T-cell (primary cell): ENCODE measurements at places on chromosomes 3 and 15. TPM values are rescaled to one million over a fixed set of nuclear protein-coding genes. Genes with fewer than 3 reads are reported as not detected.

Gene GATM
- total RNA-seq, result 5.5 TPM

Gene MITF
- 0.18 TPM for total RNA-seq

GRCh38 chr3:53545310-53545995, 51.0 kb downstream of the CACNA1D start:
- H3K4me3 ChIP-seq, result no peak overlapping the region
- H3K4me1 ChIP-seq, result no peaks in the 10 kb centered on the region
- no peaks in the 10 kb centered on the region for H3K36me3 ChIP-seq
- H3K27ac ChIP-seq, result no peak overlapping the region

GRCh38 chr3:69339760-69340159, 46.1 kb downstream of the FRMD4B start:
- no peak for DNase-seq
- H3K36me3 ChIP-seq, result no peaks in the 10 kb centered on the region
- H3K4me3 ChIP-seq, result no peak overlapping the region
- no peak overlapping the region for H3K27ac ChIP-seq

DNA sequence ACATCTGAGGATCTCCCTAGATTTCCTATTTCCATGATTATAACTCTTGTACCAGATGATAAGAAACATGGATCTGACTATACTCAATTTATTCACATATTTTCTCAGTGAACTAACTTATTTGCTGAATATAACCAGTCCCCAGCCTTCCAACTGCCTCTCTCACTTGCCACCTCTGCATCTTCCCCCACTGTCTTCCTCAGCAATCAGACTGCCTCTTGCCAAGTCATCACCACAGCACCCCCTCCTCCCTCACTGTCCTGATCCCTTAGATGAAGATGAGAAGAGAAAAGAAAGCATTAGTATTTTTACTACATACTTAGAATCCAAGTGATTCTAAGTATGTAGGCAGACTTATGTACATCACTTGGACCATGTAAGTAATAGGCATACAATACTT, 71.9 kb downstream of the GTPBP8 start:
- H3K4me3 ChIP-seq, result no peak overlapping the region
- no peak for DNase-seq
- H3K27ac ChIP-seq, result no peak overlapping the region
- H3K4me1 ChIP-seq, result no peaks in the 10 kb centered on the region
- peaks cover 8% of the 10 kb centered on the region for H3K36me3 ChIP-seq
- H3K27me3 ChIP-seq, result no peaks in the 10 kb centered on the region

DNA sequence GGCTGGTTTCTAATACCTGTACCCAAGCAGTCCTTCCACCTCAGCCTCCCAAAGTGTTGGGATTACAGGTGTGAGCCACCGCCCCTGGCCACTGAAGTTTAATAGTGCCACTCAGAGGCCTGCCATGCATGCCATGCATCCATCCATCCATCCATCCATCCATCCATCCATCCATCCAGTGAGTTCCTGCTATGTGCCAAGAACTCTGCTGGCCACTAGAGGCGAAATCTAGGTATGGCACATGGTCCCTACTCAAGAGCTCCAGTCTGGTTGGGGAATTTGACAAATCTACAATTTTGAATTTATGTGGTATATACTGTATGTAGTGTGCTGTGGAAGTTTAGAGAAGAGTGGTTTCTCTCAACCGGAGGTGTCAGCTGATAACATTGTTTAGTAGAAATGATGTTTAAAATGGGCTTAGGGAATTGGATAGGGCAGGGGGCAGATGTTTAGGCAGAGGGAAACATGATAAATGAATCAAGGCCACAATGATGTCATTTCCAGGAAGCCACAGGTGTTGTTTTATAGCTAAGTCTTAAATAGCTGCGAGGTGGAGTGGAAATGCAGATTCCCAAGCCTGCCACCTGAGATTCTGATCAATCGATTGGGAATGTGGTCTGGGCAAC, 384.4 kb upstream of the C2CD4B start:
- H3K27me3 ChIP-seq, result no peaks in the 10 kb centered on the region
- no peak overlapping the region for H3K4me3 ChIP-seq
- no peak overlapping the region for H3K27ac ChIP-seq
- no peaks in the 10 kb centered on the region for H3K4me1 ChIP-seq
- no peaks in the 10 kb centered on the region for H3K36me3 ChIP-seq
- no peak for DNase-seq

Gene SEMA3G
- total RNA-seq, result 1.4 TPM

DNA sequence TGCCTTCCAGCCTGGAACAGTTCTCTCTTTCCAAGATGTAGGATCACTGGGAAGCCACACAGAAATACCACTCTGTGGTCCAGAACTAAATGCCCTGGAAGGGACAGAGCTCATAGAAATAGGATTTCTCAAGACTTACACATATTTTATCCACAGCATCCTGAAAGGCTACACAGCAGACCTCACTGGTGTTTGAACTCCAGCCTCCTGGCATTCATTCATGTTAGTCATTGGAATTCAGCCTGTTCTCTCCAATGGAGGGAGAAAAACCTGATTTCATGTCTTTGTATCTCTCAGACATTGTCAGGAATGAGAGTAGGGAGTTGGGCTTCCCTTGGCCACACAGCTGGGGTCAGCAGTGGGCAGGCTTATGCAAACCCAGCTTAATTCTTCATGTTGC, 121.1 kb upstream of the PPP2R3A start:
- H3K4me1 ChIP-seq, result no peaks in the 10 kb centered on the region
- H3K27me3 ChIP-seq, result no peaks in the 10 kb centered on the region
- no peak overlapping the region for H3K4me3 ChIP-seq
- no peak for DNase-seq
- H3K36me3 ChIP-seq, result no peaks in the 10 kb centered on the region

GRCh38 chr15:28075573-28075972, 23.5 kb downstream of the OCA2 start:
- H3K27me3 ChIP-seq, result peaks cover 21% of the 10 kb centered on the region
- H3K27ac ChIP-seq, result no peak overlapping the region

GRCh38 chr3:143837076-143837475, 11.2 kb downstream of the SLC9A9 start:
- H3K4me3 ChIP-seq, result no peak overlapping the region
- H3K27me3 ChIP-seq, result no peaks in the 10 kb centered on the region
- H3K36me3 ChIP-seq, result no peaks in the 10 kb centered on the region
- no peaks in the 10 kb centered on the region for H3K4me1 ChIP-seq
- no peak overlapping the region for H3K27ac ChIP-seq

Gene APOD
- not detected for total RNA-seq

DNA sequence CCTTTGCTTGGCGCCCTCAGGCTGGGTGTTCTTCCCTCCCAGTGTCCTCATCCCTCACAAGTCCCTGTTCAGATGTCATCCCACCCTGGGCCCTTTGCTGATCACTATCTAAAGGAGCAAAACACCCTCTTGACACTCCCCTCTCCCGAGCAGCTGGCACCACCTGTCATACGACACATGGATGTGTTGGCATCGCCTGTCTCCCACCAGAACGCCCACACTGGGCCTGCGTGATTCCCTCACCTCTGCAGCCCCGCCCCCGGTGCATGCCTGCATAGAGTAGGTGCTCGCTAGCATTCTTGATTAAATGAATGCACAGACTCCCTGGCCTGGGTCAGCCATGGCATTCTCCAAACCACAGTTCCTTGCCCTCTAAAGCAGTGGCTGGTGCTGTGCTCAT, 75.8 kb downstream of the DNAJB8 start:
- no peaks in the 10 kb centered on the region for H3K4me1 ChIP-seq
- H3K27me3 ChIP-seq, result no peaks in the 10 kb centered on the region
- no peak for DNase-seq

DNA sequence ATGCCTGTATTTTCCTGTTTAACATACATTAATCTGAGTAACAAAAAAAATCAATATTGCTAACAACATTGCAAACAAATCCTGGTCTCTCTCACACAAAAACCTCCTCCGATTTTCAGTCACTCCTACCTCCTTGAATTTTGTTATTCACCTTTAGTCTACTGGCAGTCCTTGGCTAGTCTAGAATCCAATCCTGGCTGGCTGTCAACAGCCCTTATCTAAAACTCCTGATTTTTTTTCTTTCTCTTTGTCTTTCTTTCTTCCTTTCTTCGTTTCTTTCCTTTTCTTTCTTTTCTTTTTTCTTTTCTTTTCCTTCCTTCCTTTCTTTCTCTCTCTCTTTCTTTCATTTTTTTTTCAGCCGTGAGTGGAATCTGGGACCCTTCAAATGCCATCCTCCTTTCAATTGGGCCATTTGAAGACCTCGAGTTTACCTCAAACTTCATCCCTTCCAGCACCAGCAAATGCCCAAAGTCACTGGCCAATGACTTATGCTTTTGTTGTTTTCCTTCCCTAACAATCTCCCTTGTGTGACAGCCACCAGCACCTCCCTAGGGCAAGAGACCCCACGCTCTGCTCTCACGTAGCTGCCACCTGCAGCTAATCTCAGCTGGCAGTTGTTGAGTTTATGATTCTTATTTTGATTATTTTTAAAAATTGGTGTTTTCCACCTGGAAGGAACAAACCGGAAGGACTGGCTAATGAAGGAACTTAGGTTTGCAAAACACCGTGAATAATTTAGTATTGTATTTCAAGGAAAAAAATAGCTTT, 6.8 kb upstream of the ONECUT1 start:
- DNase-seq, result no peak
- no peaks in the 10 kb centered on the region for H3K36me3 ChIP-seq
- H3K27me3 ChIP-seq, result peaks cover 42% of the 10 kb centered on the region

DNA sequence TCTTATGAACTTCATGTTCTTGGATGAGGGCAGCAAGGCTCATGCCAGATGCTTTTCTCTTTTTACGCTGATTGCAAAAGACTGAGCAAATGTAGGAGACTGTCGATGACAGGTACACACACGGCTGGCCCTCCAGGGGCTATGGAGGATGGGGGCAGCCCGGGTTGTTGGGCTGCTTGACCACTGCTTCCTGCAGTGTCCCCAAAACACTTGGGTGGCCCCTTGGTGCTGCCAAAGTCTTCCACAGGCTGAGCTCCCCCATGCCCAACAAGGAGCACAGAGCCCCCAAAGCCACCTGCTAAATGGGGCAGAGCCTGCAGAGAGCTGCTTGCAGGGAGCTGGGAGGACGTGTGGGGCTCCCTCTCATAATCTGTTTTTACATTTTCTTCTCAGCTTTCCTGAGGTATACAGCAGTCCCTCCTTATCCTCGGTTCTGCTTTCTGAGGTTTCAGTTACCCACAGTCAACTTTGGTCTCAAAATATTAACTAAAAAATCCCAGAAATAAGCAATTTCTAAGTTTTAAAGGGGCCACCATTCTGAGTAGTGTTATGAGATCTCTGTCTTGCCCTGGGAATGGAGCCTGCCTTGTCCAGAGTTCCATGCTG, 7.3 kb downstream of the PRR23E start:
- DNase-seq, result no peak
- no peaks in the 10 kb centered on the region for H3K36me3 ChIP-seq
- no peaks in the 10 kb centered on the region for H3K4me1 ChIP-seq
- H3K27ac ChIP-seq, result no peak overlapping the region

DNA sequence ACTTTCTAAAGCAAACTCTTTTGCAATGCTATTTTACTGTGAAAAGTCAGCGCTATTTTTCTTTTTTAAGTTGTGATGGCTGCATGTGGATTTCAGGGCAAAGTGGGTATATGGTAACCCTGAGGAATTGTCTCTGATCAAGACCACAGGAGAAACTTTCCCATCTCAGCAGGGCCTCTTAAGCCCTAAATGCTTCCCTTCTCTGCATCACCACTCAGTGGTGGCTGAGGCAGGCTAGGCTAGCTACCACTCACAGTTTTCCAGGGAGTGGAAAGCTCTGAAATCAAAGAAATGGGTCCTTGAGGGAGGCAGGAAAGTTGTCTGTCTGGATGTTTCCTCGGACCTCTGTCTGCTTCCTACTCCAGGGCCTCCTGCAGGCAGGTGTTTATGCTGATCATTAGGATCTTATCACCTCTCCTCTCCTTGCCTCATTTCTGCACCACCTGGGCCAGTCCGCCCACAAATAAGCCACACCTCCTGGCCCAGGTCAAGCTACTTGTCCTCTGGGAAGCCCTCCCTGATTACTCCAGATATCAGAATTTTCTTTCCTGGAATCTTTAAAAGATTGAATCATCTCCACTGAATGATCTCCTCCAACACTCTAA, 37.0 kb downstream of the CEMIP start:
- H3K4me3 ChIP-seq, result no peak overlapping the region
- H3K27ac ChIP-seq, result no peak overlapping the region
- H3K36me3 ChIP-seq, result no peaks in the 10 kb centered on the region
- H3K27me3 ChIP-seq, result peaks cover 16% of the 10 kb centered on the region

Gene LYZL4
- total RNA-seq, result not detected

DNA sequence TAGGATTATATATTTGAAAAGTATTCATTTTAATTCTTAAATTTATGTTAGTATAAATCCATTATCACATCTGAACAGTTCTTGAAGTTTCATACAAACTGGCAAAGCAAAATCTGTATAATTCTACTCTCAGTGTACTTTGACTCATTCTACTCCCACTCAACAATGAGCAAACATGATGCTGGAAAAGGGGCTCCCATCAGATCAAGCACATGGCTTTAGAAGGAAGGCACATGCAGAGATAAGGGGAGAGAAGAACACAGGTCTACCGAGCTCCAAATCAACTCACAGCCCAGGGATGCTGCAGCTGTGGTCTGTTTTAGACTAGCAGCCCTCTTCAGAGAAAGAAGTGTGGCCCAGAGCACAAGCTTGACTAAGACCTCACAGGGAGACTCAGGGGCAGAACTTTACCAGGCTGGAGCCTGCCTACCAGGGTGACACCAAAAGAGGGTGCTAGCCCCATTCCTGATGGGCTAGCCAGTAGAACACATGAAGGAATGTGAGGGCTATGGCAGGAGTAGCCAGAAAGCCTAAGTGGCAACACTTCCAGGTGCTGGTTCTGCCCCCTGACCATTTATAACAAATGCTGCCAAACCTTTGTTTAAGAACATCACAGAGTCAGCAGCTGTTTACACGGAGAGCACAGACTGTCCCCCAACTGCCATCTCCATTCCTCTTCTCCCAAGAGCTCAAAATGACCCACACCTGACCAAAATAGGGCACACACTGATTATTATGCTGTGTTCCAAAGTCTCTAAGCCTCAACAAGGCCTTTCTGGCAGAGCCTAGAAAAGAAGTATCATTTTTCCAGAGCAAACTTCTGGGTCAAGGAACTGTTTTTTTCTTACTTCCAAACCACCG, 19.5 kb downstream of the SEC22C start:
- no peak for DNase-seq
- H3K27me3 ChIP-seq, result no peaks in the 10 kb centered on the region
- H3K4me1 ChIP-seq, result no peaks in the 10 kb centered on the region
- no peak overlapping the region for H3K27ac ChIP-seq
- H3K4me3 ChIP-seq, result no peak overlapping the region

- H3K4me3 ChIP-seq, result no peak overlapping the region
- DNase-seq, result no peak
- H3K27me3 ChIP-seq, result no peaks in the 10 kb centered on the region
- peaks cover 4% of the 10 kb centered on the region for H3K4me1 ChIP-seq
- no peak overlapping the region for H3K27ac ChIP-seq
- H3K36me3 ChIP-seq, result no peaks in the 10 kb centered on the region
Observed at GRCh38 chr3:33377489-33377888, 62.7 kb downstream of the UBP1 start.

GRCh38 chr3:42349765-42350594, 60.4 kb downstream of the LYZL4 start:
- no peak overlapping the region for H3K4me3 ChIP-seq
- no peak for DNase-seq
- peaks cover 10% of the 10 kb centered on the region for H3K27me3 ChIP-seq
- no peak overlapping the region for H3K27ac ChIP-seq
- H3K4me1 ChIP-seq, result peaks cover 17% of the 10 kb centered on the region

Gene SSUH2
- total RNA-seq, result not detected

- DNase-seq, result no peak
- H3K4me1 ChIP-seq, result no peaks in the 10 kb centered on the region
- no peak overlapping the region for H3K27ac ChIP-seq
- no peaks in the 10 kb centered on the region for H3K27me3 ChIP-seq
- H3K4me3 ChIP-seq, result no peak overlapping the region
- no peaks in the 10 kb centered on the region for H3K36me3 ChIP-seq
Observed at GRCh38 chr3:38632989-38633388, 16.5 kb downstream of the SCN5A start.

GRCh38 chr15:96914081-96914480, 583.6 kb downstream of the NR2F2 start:
- no peak for DNase-seq
- H3K4me1 ChIP-seq, result no peaks in the 10 kb centered on the region
- H3K36me3 ChIP-seq, result no peaks in the 10 kb centered on the region
- H3K4me3 ChIP-seq, result no peak overlapping the region

Gene FETUB
- not detected for total RNA-seq
